ENCODE measurements at places on chromosomes 13 and 19.

- DNase-seq: no peak
Observed at GRCh38 chr13:107643615-107644014, 571.7 kb downstream of the LIG4 start.

DNA sequence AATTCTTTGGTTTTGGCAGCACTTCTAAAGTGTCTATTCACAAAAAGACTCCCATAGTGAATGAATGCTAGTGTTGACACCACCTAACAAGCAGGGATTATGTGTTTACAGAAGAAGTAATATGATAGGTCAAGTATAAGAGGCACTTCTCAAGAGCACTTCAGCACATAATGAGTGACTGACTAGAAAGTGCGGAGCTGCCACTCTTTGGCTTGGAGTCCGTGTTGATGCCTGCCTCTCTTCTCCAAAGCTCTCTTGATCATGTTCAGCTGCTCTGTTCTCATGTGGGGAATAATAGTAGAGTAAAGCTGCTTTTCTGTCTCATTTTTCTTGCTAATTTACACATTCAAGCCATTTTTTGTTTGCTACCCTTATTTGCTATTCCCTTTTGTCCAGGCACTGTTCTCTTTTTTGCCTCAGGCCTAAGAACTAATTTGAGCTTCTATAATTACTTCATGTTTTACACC is 22.7 kb upstream of the MAB21L1 start:
- no peak for DNase-seq

DNA sequence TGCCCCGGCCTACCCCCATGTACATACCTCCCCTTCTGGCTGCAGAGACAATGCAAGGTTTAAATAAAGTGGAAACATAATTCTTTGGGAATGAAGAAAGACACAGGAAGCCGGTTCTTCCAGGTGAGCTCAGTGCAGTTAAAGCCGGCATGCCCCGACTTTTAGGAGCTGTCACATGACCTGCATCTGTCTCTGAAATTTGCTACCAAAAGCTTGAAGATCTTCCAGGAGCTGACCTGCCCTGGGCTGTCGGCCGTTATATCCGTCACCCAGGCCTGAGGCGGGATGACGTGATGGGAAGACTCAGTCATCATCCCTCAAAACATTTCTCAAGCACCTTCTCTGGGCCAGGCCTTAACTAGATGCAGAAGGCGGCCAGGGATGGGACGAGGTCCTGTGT is 10.3 kb downstream of the RAB8A start:
- no peak for DNase-seq

- no peak for DNase-seq
Observed at GRCh38 chr13:101942038-101942437, 459.8 kb downstream of the FGF14 start.

- no peak for DNase-seq
Observed at GRCh38 chr13:24276306-24276705, 33.1 kb upstream of the C1QTNF9 start.

DNA sequence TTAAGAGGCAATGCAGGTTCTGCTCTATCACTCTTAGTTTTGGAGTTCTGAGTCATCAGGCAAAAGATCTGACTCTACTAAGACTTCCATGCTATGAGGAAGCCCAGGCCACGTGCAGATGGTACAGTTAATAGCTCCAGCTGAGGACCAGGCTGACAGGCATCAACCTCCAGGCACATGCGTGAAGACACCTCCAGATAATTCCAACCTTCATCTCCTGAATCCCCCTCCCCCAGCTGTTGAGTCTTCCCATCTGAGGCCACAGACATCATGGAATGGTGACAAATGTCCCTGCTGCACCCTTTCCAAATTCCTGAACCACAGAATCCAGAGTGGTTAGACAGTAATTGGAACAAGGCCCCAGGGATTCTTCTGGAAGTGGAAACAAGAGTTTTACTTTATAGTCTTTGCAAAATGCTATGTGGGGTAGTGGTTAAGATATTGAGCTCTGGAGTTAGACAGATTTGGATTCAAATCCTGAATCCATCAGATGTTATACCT is 183.8 kb downstream of the KLF5 start:
- no peak for DNase-seq

DNA sequence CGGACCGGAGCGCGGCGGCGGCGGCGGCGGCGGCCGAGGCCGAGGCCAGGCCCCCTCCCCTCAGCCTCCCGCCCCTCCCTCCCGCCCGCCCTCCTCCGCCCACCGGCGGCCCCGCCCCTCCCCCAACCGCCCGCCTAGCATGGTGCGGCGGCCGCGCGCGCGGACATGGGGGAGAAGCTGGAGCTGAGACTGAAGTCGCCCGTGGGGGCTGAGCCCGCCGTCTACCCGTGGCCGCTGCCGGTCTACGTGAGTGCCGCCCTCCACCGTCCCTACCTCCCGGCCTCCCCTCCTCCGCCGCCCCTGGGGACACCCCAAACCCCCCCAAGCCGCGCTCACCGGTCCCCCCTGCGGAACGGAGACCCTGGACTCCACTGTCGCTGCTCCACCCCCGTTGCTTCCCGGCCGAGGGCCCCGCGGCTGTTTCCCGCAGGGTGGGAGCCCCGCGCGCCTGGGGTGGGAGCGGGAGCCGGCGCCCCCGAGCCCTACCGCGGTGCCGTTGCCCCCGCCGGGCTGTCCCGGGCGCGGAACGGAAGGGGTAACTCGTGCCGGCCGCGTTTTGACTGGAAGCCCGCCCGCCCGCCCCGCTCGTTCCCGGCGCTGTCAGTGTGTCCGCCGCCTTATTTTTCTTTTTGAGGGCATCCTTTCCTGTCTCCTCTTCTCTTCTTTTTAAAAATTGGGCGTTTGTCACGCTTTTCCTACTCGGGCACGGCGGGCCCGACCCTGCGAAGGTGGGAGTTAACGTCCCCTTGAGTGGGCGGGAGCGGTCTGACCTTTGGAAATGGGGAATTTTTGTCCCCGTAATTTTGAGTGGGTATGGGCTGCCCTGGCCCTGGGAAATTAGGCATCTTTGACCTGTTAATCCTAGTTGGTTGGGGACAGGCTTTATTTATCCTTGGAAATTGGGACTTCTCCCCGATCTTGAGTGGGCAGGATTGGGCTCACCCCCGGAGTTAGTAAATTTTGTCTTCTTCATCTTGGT is 576 bp downstream of the DOT1L start:
- no peak for DNase-seq
